Caudate nucleus (tissue), 63 donors: ENCODE measurements at places on chromosomes 12 and 14.

DNA sequence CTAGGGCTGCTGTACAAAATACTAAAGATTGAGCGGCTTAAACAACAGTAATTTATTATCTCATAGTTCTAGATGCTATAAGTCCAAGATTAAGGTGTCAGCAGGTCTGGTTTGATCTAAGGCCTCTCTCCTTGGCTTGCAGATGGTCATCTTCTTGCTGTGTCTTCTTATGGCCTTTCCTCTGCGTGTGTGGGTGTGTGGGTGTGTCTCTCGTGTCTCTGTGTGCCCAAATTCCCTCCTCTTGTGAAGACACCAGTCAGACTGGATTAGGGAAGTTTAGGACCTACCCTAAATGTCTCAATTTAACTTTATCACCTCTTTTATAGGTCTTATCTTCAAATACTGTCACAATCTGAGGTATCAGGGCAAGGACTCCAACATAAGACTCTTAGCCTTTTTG, 28.3 kb downstream of the DDHD1 start:
- DNase-seq: no peak

DNA sequence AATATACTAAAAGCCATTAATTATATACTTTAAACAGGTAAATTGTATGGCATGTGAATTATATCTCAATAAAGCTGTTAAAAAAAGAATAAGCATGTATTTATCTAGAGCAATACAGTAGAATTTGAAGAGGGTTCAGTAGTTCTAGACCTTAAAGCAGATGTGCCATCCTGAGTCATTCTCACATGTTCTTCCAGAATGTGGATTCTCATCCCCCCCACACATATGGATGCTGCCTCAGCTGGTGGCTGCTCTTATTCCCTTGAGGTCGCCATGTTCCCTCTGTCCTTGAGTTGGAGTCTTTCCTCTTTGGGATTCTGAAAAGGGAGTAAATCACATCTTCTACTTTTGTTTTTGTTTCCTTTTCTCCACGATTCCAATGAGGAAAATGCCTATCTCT, 321.3 kb downstream of the AEBP2 start:
- DNase-seq: no peak

DNA sequence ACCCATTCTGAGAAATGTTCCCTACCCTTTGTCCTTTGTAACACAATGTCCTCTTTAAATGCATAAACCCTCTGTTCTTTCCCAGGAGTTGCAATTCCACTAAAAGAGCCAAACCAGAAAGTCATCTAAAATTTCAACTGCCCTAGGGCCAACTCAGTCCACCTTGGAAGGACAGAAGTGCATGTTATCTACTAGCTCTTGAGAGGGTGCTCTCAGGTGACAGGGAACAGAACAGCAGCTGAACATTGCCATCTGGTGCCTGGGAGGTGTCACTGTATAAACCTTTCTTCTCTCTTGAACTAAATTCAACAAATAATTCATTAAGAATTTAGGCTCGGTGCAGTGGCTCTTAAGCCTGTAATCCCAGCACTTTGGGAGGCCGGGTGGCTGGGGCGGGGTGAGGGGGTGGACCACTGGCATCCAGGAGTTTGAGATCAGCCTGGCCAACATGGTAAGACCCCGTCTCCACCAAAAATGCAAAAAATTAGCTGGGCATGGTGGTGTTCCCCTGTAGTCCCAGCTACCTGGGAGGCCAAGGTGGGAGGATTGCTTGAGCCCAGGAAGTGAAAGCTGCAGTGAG, 10.3 kb upstream of the FERMT2 start:
- no peak for DNase-seq

DNA sequence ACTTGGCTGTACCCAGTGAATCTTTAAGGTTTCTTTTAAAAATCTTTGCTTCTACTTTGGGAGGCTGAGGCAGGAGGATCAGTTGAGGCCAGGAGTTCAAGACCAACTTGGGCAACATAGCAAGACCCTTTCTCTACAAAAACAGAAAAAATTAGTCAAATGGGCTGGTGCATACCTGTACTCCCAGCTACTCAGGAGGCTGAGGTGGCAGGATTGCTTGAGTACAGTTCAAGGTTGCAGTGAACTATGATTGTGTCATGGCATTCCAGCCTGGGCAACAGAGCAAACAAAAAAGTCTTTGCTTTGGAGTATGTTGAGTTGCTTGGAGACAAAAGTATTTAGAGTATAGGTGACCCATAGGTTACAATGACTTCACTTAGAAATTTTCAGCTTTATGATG, 6.2 kb upstream of the DDX55 start:
- no peak for DNase-seq

GRCh38 chr12:70006619-70006973, 181.6 kb downstream of the MYRFL start:
- DNase-seq: no peak

GRCh38 chr14:69501423-69501838, 16.9 kb downstream of the PLEKHD1 start:
- peak; percentile 51 for DNase-seq

DNA sequence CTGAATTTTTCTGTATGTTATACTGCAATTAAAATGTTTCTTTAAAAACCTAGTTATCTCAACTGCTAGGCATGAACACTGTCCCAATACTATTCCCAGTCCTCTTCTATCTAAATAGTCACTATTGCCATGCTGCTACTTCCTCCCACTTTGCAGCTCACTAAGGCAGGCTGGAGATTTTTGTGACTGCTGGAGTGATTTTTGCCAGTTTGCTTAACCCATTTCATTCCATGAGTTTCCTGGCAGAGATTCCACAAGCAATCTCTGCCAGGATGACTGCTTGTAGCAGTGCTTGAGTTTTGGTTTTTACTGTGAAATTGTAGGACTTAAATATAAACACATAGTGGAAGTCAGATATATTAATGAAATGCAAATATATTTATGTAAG, 80.8 kb downstream of the BHLHE41 start:
- DNase-seq: no peak

GRCh38 chr12:100862676-100863075, 68.1 kb downstream of the ANO4 start:
- DNase-seq: no peak

- no peak for DNase-seq
Observed at GRCh38 chr12:46701356-46701755, 124.4 kb downstream of the SLC38A4 start.

DNA sequence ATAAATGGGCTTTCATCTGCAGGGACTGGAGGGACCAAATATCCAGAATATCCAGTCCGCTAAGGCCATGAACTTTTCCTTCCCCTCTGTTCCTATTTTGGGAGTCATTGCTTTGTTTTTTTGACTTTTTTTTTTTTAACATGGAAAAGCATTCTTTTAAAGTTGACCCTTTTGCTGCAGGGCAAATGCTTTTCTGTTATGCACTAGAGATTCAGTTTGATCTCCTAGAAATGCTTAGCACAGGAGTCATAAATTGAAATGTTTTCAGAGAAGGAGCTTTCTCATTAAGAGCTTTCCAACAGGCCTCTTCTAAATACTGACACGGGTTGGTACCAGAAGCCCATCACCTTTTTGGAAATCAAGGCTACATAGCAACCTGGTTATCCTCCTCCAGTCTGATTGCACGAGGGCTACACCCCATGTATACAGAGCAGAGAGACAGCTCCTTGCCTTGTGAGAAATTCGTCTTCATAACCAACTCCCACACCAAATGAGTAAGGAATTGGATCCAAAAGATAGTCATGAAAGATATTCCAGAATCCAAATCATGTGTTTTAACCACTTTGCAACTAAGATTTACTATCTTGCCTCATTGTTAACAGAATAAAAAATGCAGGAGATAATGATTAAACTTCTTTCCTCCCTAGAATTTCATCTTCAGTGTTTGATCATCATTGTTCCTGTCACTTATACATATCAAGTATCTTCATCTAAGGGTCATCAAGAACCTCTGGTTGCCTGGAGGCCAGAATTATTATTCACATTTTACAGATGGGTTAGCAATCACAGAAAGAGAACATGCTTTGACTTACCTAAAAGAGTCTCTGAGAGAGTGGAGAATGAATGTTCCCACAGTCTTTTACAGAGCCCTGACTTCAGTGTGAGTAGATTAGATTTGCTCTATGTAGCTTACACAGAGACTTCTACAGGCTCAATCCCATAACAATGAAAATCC, 389.4 kb downstream of the ZFP36L1 start:
- DNase-seq: no peak

GRCh38 chr12:56333197-56333678, 562 bp downstream of the PAN2 start:
- no peak for DNase-seq

DNA sequence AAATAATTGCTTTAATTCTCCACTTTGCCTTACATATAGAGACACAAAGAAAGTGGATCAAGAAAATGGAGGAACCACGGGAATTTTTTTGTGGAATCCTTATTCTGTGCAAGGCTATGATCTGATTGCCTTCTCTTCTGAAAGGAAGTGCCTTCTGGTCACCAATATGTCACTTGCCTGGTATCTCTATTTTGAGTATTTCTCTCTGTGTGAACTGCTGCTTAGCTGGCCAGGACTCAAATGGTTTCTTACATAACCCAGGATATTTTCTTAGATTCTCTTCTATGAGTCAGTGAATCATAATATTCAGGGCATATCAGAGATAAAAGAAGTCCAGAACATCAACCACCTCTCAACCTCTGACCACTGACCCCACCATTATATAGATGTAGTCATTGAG, 156.1 kb downstream of the DIO2 start:
- DNase-seq: no peak

DNA sequence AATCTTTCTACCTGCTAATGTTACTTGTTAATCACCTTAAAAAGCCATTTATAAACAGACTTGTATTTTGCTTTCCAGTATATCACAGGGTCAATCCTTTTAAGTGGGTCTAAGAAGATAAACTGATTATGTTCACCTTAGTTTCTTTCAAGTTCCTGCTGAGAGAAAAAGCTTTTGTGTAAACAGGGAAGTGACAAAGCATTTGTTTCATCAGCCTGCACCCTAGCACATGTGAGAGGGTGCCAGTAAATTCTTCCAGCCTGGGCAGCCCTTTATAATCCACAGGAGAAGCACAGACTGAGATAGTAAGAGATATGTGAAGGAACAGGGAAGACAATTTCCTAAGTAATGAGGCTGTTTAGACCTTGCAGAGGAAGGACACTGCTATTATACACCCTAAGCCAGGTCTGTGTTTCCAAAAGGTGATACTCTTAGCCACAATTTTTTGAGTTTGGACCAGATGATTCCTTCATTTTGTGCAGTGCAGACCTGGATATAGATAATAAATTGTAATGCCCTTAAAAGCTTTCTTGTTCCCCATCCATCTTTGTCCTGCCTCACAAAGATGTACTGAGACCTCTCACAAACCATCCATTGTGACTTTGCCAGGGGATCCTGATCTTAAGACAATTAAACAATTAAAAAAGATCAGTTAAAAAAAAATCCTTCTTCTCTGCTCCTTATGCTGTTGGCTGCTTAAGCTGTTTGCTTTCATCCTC, 150.7 kb downstream of the KTN1 start:
- no peak for DNase-seq

- no peak for DNase-seq
Observed at GRCh38 chr14:34177466-34177865, 226.6 kb upstream of the EGLN3 start.

GRCh38 chr12:72502546-72502945, 230.4 kb downstream of the TRHDE start:
- DNase-seq: no peak

DNA sequence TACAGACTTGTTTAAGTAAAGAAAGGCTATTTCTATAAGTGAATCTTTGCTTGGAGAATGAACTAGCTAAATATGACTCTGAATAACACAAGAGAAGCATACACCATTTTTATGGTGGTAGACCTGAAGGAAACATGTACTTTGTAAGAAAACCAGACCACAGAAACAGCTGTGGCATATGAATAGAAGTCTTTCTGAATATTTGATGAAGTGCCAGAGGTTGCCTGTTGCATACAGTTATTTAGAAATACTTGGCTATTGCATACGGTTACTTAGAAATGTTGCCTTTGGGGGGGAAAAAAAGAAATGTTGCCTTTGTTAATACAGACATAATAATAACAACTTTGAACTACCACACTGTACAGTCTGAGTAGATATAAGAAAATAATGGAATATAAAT, 16.8 kb upstream of the LEMD3 start:
- DNase-seq: no peak

DNA sequence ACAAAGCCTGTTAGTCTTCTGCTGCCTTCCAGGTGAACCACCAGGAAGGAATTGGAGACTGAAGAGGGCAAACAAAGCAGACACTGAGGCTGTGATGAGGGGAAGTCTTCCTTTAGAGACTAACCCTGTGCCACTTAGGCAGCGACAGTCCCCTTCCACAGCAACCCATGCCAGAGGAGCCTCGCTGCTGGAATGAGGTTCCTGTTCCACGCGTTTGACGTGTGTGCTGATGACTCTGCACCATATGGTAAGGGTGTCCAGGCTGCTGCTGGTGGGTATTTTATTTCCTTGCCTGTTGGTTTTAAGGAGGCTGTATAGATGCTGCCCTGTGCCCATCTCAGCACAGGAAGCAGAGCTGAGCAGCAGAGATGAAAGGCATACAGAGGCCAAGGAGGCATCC, 361.9 kb upstream of the FKBP4 start:
- no peak for DNase-seq

DNA sequence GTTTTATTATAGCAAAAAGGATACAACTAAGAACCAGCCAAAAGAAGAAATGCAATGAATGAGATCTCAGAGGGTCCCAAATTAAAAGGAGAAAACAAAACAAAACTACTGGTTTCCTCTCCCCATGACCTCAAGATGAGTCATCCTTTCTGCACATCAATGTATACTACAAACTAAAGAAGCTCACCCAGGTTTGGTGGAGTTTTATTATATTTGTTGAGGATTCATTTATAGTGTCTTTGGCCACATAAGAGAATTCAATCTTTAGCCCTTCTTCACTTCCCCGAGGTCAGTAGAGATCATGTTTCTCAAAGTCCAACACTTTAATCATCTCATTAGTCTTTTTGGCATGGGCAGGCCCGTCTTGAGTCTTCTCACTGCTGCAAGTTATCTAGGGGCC, 210.6 kb downstream of the SLC6A15 start:
- no peak for DNase-seq

GRCh38 chr14:76115010-76115422, 36.7 kb upstream of the GPATCH2L start:
- DNase-seq: no peak

GRCh38 chr14:47186486-47186885, 488.9 kb downstream of the MDGA2 start:
- DNase-seq: no peak

DNA sequence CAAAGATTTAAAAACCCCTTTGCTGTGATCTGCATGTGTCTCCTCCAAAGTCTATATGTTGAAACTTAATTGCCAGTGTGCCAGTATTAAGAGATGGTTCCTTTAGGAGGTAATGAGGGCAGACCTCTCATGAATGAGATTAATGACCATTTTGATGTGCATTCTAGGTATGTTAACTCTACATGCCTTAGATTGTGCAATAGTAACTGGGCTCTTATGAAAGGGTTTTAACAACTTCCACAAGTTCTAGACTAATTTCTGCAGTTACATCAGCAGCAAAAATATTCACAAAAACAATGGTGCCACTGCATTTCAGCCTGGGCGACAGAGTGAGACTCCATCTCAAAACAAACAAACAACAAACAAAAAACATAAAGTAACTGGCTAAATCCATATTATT, 3.8 kb upstream of the TAS2R10 start:
- no peak for DNase-seq

GRCh38 chr14:64266239-64266638, 27.9 kb downstream of the ESR2 start:
- DNase-seq: no peak

- DNase-seq: no peak
Observed at GRCh38 chr14:22506778-22507351, 82.2 kb downstream of the DAD1 start.

GRCh38 chr14:68526512-68527091, 266.3 kb downstream of the ZFP36L1 start:
- no peak for DNase-seq
